ENCODE measurements at places on chromosomes 3 and 15.

GRCh38 chr3:131403216-131403895, 21.8 kb downstream of the NUDT16 start:
- no peak for DNase-seq

DNA sequence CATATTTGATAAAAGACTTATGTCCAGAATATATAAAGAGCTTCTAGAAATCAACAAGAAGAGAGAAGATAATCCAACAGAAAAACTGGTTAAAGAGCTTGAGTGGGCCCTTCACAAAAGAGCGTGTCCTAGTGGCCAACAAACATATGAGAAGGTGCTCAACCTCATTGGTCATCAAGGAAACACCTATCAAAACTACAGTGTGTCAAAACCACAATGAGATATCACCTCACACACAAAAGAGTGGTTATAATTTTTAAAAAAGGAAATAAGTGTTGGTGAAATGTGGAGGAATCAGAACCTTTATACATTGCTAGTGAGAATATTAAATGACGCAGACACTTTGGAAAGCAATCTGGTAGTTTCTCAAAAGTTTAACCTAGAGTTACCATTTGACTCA, 68.4 kb upstream of the KLF13 start:
- no peak for DNase-seq

DNA sequence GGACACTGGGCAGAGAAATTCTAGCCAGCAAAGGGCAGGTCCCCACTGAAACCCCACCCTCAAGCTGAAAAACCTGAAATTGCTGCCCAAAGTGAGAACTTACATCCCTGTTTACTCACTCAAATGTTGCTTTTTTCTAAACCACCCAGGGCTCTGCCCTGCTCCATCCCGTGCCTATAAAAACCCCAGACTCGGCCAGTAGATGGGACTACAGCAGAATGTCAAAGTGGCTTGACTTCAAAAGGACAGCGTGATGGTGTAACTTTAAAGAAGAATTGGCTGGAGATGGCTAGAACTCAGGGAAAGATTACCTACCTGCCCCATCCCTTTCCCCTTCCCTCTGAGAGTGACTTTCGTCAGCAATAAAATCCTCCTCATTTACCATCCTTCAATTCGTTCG, 246.9 kb downstream of the PYDC2 start:
- DNase-seq = no peak

- no peak for DNase-seq
Measured at GRCh38 chr15:91408476-91409076, 308.5 kb downstream of the SV2B start.

Measured in activated CD4-positive, CD25-positive, alpha-beta regulatory T cell (primary cell).